ENCODE measurements at places on chromosomes 7 and 10.
A peak's percentile ranks its signal among the peaks of the same experiment; 100 is the strongest.

DNA sequence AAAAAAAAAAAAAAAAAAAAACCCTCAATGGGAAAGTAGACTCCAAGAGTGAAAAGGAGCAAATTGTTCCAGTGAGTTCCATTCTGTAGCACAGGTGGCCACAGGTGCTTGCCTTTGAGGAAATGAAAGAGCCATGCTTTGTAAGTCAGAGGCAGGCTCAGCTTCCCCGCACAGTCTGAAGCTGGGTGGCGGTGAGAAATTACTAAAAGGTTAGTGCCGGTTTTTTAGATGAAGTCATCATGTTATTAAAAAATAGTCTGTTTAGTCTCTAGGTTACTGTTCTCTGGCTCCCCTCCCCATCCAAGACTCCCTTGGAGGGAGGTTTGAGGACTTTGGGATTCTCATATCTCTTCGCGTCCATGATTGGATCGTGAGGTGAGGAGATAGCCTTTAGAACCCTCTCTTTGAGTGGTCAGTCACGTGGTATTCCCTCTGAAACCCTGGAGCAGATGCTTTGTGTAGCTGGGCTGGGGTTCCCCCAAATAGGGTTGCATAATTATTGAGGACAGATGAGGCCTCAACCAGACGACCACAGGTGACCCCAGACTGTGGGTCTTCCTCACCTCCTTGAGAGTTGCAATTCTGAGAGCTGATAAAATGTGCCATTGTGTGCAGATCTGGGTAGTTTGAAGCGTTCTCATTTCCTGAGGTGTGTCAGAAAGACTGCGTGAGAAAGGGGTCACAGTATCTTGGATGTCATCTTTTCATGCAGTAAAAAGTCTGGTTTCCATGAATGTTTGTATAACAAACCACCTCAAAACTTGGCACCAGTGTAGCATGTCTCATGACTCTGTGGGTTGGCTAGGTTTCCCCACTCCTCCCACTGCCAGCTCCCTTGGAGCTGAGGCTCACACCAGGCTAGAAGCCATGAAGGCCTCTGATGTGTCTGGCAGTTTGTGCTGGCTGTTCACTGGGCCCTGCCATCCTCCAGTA is 27.1 kb downstream of the OGDH start:
- no peak for DNase-seq

GRCh38 chr7:28990200-28990960 is 32.2 kb upstream of the TRIL start:
- DNase-seq: no peak

- no peak for DNase-seq
Observed at GRCh38 chr10:51629934-51630639, 69.3 kb downstream of the CSTF2T start.

GRCh38 chr7:3957472-3958108 is 656.5 kb downstream of the SDK1 start:
- DNase-seq: no peak

GRCh38 chr7:44180631-44181030 is 8.6 kb downstream of the GCK start:
- no peak for DNase-seq

- no peak for DNase-seq
Observed at GRCh38 chr7:105902325-105902911, 26.0 kb upstream of the ATXN7L1 start.

GRCh38 chr10:101741938-101742337 is 34.0 kb downstream of the FGF8 start:
- DNase-seq: no peak

- no peak for DNase-seq
Observed at GRCh38 chr7:158018971-158019645, 568.5 kb downstream of the PTPRN2 start.

GRCh38 chr10:121362026-121362425 is 236.2 kb downstream of the FGFR2 start:
- no peak for DNase-seq

DNA sequence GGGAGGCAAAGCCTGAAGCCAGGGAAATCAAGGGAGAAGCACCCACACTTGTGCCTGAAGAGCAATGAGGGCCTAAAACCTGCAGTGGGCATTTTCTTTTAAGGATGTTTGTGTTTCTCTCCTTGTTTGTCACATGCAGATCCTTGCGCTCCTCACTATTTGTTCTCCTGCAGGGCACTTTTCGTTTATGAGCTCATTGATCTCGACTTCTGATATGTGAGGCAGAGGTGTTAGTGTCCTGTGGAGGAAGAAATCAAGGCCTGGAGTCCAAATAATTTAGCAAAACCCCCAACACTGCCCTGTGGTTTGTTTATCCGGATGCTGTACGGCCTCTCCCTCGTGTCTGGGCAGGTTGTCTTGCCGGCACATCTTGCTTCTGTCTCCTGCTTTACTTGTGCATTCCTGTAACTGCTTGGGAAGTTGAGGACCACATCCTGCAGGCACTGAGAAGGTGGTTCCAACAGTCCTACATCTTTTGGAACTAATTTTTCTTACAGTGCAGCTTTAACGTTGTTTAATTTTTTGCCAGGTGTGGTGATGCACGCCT is 13.7 kb downstream of the UBE3C start:
- no peak for DNase-seq

DNA sequence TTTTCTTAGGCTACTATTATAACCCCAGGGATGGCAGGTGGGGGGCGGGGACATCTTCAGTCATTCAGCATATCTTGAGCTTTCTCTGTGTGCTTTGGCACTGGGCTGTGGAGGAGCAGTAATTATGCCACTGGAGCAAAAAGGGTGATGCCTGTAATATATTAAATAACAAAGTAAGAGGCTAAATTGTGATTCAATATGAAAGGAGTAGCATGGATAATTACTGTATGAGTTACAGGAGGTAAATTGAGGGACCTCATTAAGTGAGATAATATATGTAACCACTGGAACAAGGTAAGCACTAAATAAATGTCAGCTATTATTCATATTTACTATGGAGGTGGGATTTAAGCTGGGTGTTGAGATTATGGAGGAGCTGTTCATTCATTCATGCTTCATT is 3.3 kb upstream of the STN1 start:
- no peak for DNase-seq

- DNase-seq: peak; percentile 0
Observed at GRCh38 chr10:62437696-62438095, 63.5 kb downstream of the ZNF365 start.
